GM04504 (cell line): ENCODE measurements at places on chromosomes 13 and 19.

DNA sequence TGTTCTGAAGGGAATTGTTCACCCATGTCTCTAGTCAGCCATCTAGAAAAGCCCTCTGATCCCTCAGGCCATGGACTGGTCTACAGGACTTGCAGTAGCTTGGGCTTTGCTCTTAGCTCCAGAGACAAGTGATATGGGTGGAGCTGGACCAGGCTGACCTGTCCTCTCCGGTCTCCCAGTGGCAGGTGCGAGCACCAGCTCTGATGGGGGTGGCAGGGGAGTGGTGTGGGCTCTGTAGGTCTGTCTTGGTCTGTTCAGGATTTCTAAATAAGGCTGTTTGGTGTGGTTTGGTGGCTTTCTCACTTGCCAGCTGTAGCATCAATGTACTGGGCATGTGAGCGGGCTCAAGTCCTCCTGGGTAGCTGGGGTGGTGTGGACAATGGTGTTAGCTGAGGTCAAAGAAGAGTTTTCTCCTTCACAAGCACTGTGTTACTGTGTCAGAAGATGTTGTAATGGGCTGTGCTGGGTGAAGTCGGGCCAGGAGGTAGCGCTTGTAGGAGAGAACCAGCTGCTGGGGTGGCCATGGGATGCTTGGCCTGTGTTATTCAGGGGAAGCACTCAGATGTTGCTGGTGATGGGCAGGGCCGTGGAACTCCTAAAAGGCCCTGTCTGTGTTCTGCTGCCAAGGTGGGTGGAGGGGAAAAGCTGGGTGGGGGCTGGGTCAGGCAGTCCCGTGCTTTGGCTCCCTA lies 16.9 kb downstream of the GPC6 start:
- no peak for DNase-seq

DNA sequence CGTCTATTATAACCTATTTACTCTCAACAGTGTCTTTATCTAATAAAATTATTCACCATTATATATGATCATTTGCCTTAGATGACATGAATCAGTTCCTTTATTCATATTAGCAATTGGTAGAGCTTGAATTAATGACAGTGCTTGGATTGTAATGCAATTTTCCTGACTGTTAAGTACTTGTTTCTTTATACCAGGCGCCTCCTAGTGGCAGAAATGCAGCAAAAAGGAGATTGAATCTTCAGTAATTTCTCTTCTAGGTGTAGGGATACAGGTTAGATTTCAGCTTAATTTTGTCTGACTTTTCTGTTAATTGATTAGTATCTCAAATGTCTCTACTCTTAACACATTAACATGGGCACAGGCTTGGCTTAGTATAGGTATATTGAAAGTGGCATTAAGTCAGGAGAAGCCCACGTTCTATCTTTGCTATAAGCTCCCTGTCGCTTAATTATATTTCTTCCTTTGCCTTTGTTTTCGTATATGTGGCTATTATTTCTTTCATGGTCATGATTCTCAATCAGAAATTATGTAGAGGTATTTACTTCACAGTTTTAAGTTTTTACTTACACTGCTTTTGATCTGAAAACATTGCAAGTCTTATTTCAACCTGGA lies 9.1 kb upstream of the LHFPL6 start:
- DNase-seq = peak; percentile 46

DNA sequence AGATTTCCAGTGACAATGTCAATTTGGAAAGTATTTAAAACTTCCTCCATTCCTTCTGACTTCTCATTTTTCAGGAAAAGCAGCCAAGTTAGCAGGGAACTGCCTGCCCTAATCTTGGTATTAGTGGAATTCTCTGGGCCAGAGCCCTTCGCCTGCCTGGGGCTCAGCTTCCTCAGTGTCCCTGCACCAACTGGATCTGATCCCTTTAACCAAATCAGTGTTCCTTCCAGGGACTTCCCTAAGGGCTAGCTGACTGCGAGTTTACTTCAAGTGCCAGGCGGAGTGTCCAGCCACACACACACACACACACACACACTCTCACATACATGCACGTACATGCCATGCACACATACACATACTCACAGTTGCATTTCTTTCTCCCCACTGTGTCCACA lies 20.0 kb downstream of the RAB20 start:
- DNase-seq = no peak

DNA sequence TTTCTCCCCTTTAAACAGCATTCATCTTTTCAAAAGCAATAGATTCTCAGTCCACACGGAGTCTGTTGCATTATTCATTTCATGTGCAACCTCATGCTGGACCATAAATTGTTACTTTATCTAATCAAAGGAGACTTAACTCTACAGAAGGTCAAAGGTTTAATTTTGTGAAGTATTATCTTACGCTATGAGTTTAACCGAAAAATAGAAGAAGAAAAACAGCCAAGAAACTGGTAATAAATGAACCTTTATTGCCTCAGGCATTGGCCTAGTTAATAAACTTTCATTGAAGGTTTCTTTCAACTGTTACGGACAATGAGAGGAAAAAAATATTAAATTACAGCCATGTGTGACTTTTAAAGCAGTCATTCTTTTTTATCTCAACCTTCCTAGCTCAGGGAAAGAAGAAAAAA lies 223.6 kb downstream of the DACH1 start:
- no peak for DNase-seq

DNA sequence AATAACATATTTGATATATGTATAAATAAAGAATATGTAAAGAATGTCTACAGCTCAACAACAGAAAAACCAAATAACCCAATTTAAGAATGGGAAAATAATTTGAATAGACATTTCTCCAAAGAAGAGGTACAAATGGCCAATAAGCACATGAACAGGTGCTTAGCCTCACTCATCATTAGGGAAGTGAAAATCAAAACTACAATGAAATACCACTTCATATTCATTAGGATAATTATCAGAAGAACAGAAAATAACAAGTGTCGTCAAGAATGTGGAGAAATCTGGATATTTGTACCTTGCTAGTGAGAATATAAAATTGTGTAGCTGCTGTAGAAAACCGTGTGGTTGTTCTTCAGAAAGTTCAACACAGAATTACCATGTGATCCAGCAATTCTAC lies 8.4 kb upstream of the SUPT20H start:
- no peak for DNase-seq

- no peak for DNase-seq
These were observed 11.8 kb downstream of the LIG1 start for GRCh38 chr19:48158210-48158790.

- DNase-seq = peak; percentile 71
These were observed at the start of gene ZNF677 for GRCh38 chr19:53254411-53255341. Gene ZNF677, minus strand, starts transcription at chr19:53254873. Its CDS starts 3,323 bp downstream, at chr19:53251550.
